Stimulated activated naive CD4-positive, alpha-beta T cell treated with Interleukin-2 at 50 U/mL for 16 hours (primary cell): ENCODE measurements at places on chromosomes 7 and 10.

GRCh38 chr10:47406870-47407691 lies 23.0 kb upstream of the ZNF488 start:
- DNase-seq, result no peak

GRCh38 chr10:113780681-113781250 lies 29.3 kb downstream of the PLEKHS1 start:
- DNase-seq, result no peak

GRCh38 chr7:95694334-95694733 lies 78.0 kb upstream of the DYNC1I1 start:
- no peak for DNase-seq

GRCh38 chr7:127901895-127902703 lies 129.1 kb downstream of the LRRC4 start:
- DNase-seq, result no peak

GRCh38 chr7:111090846-111091245 lies at the start of gene LRRN3:
Gene LRRN3, plus strand, starts transcription at chr7:111091127. Its CDS starts 31,646 bp downstream, at chr7:111122773.
- DNase-seq, result no peak

DNA sequence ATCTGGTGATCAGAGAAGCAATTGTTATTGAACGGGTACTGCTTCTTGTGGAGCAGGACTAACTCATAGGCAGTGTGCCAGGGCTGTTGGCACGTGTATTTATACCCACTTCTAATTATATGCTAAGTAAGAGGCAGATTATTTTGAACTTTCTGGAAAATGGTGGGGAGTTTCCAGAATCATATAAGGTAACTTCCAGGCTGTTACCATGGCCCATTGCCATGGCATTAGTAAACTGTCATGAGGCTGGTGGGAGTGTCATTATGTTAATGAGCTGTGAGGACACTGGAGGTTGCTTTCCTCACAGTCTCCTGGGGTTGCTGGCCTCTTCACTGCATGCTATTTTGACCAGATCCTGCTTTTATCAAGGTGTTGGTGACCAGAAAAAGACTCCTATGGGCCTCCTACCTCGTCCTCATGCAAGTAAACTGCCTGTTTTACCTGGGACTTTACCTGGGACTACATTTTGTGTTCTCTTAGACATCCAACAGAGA lies 122.6 kb downstream of the KCND2 start:
- no peak for DNase-seq
